ENCODE measurements at places on chromosomes 4 and X. TPM values are rescaled to one million over a fixed set of nuclear protein-coding genes. Genes with fewer than 3 reads are reported as not detected.

Gene F9
- total RNA-seq: not detected

Gene CXCL5
- total RNA-seq: 0.80 TPM

Gene NLRP2B
- total RNA-seq: not detected

Gene ZNF827
- 12.9 TPM for total RNA-seq

Gene RXFP1
- total RNA-seq: not detected

Gene FDCSP
- not detected for total RNA-seq

Gene PDE5A
- total RNA-seq: 2.8 TPM

Gene TCEAL8
- 90.4 TPM for total RNA-seq

Gene PPEF2
- total RNA-seq: not detected

Gene MAGEA2
- total RNA-seq: not detected

Gene HSFX4
- not detected for total RNA-seq

Gene ADGRG2
- not detected for total RNA-seq

Gene OCIAD2
- total RNA-seq: 64.9 TPM

Measured in thoracic aorta endothelial cell (primary cell).